GM12892 (cell line): ENCODE measurements at places on chromosomes 11 and 22.

GRCh38 chr22:26476705-26477340 lies 6.8 kb downstream of the HPS4 start:
- no peak for DNase-seq

DNA sequence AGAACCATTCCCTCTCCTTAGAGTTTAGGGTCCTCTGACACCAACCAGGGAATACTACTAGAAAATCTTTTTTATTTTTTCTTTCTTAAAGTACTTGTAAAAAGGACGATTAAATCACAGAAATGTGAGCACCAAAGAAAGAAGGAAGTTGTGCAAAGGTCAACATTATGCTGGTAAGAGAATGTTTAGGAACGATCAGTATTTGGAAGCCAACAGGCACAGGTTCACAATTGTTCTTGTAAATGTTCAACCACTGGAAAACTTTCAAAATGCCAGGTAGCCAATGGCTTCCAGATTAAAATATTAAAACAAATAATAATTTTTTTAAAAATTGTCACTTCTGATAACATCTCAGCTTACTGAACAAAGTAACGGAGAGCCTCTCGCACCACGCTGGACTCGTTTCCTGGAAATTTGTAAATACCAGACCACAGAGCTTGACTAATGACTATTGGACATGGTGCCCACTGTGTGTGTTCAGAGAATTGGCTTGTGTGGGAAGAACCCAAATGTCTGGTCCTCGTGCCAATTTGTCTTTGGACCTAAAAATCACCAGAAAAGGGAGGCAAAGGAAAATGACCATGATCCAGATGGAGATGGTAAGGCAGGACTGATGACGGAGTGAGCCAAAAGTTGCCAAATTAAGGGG lies 20.8 kb downstream of the COMMD9 start:
- no peak for DNase-seq

GRCh38 chr11:26842478-26843282 lies 120.8 kb upstream of the SLC5A12 start:
- no peak for DNase-seq

DNA sequence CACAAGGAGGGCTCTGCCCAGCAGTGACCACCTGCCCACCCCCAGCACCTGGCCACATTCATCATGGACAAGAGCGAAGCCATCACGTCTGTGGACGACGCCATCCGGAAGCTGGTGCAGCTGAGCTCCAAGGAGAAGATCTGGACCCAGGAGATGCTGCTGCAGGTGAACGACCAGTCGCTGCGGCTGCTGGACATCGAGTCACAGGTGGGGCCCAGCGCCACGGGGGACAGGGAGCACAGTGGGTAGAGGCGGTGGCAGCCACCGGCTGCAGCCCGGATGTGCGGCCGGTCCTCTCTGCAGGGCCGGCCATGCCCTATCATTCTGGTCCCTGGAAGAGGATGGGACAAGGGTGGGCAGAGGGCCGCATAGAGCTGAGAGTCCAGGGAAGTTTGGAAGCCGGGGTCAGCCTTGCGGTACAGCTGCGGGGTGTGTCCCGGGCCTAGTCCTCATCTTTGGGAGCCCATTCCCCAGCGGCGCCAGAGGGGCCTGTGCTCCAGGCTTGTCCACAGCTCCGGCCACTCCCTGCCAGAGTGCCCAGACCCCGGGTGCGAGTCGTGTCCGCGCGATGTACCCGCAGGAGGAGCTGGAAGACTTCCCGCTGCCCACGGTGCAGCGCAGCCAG lies 14.1 kb downstream of the EPS8L2 start:
- no peak for DNase-seq

DNA sequence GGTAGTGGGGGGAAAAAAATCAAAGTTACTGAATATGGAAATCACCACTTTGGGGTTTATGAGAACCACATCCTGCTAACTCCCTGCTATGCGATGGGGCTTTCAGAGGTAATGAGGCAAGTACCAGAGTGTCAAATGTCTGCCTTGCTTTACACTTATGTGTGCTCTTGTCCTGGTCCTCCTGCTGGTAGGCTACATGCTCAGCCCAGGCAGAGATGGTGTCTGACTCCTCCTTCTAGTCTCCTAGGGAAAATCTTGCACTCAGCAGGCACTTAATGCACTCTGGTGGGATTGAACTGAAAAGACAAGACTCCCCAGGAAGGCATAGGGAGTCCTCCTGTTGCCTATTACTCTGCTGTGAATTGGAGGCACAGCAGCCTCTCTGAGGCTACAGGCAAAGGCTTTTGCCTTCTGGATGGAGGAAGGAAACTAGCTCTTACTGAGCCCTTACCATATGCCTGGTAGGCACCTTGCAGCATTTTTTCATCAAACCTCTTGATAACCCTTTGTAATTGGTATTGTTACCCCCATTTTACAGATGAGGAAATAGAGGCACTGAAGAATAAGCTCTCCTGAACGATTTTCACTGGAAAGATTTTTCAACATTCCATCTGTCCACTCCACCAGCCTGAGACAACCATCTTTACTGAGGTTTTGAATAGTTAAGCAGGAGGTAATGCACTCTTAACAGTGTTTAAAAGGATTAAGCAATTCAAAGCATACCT lies 132.1 kb upstream of the PAX6 start:
- no peak for DNase-seq

DNA sequence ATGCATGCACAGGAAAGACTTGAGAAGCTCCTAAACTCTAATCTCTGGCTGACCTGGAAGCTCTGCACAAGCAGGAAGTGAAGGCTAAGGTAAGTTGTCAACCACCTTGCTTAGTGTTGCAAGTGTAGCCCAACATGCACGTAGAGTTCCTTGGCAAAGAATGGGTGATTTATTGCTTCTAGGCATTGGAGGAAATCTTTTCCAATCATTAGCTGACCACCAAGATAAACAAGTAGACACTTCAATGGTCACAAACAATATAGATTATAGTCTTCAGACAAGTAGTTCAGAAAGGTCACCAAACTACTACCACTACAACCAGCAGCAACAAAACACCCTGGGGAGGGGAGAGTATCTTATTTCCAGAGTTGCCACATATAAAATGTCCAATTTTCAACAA lies 105.6 kb downstream of the STK33 start:
- no peak for DNase-seq

DNA sequence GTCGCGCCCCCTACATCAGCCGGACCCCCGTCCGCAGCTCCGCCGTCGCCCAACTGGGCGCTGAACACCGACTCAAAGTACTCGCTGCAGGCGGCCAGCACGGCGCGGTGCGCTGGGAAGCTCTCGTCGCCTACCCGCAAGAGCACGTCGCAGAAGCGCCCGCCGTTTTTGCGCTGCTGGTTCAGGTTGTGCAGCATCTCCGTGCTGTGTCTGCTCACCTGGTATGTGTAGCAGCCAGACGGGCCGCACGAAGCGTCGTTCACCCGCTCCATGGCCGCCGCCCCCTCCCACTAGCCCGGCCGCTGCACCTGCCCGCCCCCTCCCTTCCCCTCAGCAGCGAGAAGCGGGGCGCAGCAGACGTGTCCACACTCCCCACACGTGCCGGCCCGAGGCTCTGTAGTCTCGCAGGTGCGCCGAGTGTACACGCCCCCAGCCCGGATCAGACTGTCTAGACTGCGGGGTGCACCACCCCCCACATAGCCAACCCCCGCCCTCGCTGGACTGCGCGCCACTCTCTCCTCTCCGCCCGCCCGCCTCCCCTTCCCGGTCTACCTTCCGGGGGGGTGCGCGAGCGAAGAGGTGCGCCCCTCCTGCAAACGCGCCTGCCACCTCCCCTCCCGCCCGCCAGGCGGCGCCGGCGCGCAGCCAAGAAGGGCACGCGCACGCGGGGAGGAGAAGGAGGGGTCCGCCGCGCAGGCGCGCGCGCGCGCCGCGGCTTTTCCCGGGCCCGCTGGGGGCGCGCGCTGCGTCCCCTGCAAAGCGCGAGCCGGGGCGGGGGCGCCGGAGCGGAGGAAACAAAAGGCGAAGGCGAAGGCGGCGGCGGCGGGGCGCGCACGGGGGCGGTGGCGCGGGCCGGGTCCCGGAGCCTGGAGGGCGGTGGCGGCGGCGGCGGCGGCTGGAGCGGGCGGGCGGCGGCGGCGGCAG lies 553 bp downstream of the PATZ1 start:
- peak; percentile 94 for DNase-seq

DNA sequence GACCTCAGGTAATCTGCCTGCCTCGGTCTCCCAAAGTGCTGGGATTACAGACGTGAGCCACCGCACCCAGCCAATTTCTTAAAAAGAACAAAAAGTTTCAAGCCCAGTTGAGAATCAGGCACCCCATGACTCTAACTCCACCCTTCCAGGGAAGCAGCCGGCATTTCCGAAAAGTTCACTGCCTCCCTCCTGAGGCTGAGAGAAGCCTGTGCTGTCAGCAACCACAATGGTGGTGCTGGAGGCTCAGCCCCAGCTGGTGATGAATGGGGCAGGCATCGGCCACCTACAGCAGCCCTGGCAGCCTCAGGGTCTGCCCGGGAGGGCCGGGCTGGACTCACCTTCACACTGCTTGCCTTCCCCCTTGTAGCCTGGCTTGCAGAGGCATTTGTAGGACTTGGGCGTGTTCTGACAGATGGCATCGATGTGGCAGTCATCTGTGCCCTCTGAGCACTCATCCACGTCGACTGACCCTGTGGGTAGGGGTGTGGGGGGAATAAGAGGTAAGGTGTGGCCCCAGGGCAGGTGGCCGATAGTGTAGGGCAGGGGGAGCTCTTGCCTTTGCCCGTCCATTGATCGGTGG lies 4.3 kb downstream of the SCUBE1 start:
- DNase-seq, result no peak
